ENCODE measurements at places on chromosomes 2 and 18. TPM values are rescaled to one million over a fixed set of nuclear protein-coding genes. Genes with fewer than 3 reads are reported as not detected.

DNA sequence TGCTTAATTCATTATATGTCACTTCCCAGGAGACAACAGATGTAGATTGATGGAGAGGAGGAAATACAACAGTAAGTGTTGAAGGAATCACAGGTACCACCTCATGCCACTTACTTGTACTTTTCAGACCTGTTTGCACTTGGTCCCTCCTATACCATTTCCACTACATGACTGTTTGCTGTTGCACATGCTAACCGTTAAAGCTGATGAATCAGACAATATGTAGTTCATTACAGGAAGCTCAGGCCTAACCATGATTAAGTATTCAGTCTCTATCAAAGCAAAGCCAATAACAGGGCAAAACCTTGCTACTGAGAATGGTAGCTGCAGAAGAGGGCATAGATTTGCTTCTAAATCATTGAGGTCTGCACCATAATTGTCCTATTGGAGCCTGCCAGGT is 30.2 kb upstream of the GRP start:
- ATAC-seq: no peak

GRCh38 chr2:20609349-20609994 is 41.4 kb downstream of the HS1BP3 start:
- peak; percentile 74 for ATAC-seq

Gene ANKRD53
- total RNA-seq: 0.40 TPM

Gene CHRND
- not detected for total RNA-seq

DNA sequence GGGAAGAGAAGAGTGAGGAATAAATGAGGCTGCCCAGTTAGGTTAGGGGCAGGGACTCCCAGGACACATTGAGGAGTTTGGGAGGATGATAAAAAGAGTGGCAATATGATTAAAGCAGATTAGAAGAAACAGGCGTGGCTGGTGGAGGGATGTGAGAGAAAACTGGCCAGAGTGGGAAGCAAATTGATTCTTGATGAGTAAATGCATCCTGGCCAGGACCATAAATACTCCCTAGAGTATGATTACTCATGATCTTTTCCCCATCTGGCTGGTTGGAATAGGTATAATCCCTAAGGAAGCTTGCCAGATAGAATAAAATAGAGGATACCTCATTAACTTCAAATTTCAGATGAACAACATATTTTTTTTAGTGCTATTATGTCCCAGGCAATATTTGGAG is 21.5 kb upstream of the DAW1 start:
- no peak for ATAC-seq

- no peak for ATAC-seq
Observed at GRCh38 chr18:23838801-23839366, 149.6 kb downstream of the LAMA3 start.

GRCh38 chr2:173432049-173432754 is 77.5 kb downstream of the CDCA7 start:
- ATAC-seq: no peak

Gene PLGLB1
- total RNA-seq: 0.64 TPM

GRCh38 chr2:19031642-19032041 is 326.8 kb downstream of the OSR1 start:
- ATAC-seq: no peak

DNA sequence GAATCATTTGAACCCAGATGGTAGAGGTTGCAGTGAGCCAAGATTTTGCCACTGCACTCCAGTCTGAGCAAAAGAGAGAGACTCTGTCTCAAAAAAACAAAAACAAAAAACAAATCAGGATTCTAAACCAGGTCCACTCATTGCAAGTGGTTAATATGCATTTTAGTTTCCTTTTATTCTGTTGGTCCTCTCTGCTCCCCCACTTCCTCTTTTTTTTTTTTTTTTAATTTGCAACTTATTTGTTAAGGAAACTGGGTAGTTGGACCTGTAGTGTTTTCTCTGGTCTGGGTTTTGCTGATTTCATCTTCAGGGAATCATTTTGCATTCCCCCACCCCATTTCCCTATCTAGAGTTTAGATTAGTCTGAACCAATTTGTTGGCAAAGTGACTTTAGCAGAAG is 14.0 kb downstream of the FER1L5 start:
- ATAC-seq: no peak

DNA sequence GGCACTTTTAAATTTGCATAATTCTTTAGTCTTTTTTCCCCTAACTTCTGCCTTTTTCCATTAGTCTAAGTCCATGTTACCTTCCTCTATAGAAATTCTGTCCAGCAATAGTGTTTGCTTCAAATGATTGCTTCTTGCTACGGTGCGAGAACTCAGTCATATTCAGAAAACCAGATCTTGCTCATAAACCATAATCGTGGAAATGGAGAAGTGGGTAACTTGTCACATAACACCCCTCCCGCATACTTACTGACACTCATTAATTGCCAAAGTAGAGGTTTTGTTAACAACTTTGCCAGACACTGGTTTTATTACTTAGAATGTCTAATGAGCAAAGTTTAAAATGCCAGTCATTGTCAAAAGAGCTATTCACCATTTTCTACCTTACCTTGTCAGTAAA is 94.3 kb upstream of the TWSG1 start:
- ATAC-seq: no peak

DNA sequence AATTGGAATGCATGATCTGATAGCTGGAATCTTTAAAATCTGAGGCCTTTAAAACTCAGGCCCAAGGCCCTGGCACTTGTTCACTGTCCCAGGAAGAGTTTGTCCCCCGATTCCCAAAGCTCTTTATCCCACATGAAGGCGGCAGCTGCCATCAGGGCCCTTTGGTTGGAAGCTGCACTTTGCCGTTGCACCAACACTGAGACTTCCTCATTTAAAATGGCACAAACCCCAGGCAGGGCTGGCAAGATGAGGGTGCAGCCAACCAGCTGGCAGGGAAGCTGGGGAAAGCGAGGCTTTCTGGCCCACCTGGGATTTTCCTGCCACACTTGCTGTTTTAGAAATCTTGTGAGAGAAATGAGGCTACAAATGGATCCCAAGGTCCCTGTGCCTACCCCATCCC is 6.3 kb downstream of the FLACC1 start:
- ATAC-seq: no peak

DNA sequence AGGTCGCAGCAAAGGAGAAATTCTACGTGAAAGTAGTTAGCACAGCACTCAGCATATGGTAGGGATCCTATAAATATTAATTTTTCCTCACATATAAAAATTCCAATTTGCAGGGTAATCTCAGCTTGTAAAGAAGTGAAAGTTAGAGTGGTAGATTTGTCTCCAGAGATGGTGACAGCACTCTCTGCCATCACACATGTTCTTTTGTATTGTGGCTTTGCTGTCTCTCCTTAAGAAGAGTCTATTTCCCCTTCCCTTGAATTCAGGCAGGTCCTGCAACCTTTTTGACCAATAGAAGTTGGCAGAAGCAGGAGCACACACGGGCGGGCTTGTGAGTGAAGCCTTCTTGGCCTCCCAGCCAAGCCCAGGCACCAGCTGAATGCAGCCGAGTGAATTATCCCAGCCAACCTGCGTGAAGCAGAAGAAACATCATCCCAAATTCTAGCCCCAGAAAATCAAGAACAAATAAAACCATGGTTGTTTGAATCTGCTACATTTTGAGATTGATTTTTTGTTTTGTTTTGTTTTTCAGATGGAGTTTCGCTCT is 107.8 kb upstream of the COPS8 start:
- ATAC-seq: no peak

DNA sequence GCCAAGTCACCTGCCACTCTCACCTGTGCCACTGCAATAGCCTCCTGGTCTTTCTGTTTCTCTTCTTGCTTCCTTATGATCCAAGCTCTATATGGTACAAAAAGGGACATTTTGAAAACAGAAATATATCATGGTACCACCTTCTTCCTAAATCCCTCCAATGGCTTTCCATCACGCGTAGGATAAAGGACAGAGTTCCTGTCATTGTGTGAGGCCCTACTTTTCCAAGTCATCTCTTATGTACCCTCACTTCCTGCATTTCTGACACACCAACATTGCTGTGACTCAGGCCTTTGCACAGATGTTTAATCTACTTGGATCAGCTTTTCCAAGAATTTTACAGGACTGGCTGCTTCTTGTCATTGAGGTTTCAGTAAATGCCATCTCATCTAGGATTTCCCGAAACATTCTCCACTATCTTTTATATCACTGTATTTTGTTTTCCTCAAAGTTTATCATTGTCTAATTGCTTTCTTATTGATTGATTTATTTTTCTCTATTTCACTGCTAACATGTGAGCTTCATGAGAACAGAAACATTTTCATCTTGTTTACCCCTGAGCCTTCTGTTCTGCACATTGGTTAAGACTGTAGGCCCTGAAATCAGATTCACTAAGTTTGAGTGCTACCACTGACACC is 426.1 kb upstream of the FANCL start:
- no peak for ATAC-seq

Gene SCYGR4
- total RNA-seq: not detected

- ATAC-seq: no peak
Observed at GRCh38 chr2:73289304-73289703, 4.0 kb downstream of the EGR4 start.

GRCh38 chr2:20487392-20488174 is 40.7 kb downstream of the RHOB start:
- no peak for ATAC-seq

GRCh38 chr18:8849696-8850095 is 144.3 kb downstream of the MTCL1 start:
- peak; percentile 22 for ATAC-seq

DNA sequence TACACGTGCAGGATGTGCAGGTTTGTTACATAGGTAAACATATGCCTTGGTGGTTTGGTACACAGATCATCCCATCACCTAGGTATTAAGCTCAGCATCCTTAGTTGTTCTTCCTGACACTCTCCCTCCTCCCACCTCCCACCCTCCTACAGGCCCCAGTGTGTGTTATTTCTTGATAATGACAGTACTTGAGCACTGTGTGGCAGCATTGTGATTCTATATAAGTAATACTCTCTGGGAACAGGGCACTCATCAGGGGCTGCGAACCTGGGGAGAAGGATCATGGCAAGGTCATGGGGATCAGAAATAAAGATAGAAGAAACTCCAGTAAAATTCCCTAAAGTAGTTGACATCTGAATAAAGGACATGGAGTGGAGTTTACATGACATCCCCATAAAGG is 1256.2 kb upstream of the CRIM1 start:
- ATAC-seq: no peak

DNA sequence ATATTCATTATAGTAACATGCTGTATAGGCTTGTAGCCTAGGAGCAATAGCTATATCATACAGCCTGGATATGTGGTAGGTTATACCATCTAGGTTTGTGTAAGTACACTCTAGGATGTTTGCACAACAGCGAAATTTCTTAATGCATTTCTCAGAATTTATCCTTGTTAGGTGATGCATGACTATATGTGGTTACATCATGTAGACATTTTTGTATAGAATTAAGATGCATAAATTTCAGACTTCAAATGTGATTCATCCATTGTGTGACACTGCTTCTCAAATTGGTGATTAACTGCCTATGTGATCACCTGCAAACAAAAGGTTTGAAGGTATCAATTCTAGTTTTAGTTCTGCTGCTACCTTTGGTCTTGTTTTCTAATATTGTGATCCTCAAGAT is 1787.0 kb upstream of the PIK3C3 start:
- peak; percentile 28 for ATAC-seq

GRCh38 chr2:178284613-178285286 is 90.4 kb downstream of the OSBPL6 start:
- ATAC-seq: no peak

Gene KCNE4
- 0.12 TPM for total RNA-seq
